ENCODE measurements at places on chromosomes 7 and 10.

DNA sequence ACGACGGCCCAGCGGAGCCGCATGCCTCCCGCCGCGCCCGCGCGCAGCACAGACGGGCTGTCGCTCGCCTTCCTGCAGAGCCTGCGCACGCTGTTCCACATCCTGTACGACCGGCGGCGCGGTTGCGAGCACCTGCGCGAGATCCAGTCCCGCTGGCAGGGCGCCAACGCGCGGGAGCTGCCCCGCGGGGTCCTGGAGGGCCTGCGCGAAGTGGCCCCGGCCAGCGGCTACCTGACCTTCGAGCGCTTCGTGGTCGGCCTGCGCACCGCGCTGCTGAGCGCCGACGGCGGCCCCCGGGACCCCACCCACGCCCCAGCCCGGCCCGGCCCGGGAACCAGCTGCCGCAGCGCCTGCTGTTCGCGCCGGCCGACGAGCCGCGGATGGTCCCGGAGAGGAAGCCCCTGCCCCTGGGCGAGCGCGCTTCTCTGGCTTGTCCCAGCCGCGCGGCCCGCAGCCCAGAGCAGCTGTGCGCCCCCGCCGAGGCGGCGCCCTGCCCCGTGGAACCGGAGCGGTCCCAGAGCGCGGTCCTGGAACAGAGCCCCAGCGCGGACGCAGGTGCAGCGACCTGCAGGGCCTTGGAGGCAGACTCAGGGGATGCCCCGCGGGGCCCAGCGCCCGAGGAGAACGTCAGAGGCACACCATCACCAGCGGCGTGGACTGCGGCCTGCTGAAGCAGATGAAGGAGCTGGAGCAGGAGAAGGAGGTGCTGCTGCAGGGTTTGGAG is 25.3 kb upstream of the ZNF716 start:
- no peak overlapping the region for H3K4me3 ChIP-seq
- no peak overlapping the region for H3K27ac ChIP-seq
- H3K36me3 ChIP-seq = no peaks in the 10 kb centered on the region

DNA sequence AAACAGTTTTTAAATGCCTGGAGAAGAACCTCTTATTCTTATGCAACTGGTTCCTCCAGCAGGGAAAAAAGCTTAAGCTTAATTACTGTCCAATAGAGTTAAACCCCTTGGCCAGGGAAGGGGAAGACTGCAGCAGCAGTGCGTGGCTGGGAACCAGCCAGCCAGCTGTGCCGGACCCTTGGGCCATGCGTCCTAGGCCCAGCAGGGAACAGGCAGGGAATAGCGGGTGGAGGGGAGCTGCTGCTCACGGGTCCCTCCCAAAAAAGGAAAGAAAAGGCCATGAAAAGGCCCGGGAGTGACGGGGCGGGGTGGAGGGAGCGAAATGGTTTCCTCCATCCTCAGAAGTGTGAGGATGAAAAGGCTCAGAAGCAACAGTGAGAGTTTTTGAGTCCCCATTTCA is 35.2 kb upstream of the HECW1 start:
- no peak for DNase-seq
- H3K4me3 ChIP-seq = no peak overlapping the region
- H3K27me3 ChIP-seq = no peaks in the 10 kb centered on the region
- no peak overlapping the region for H3K27ac ChIP-seq

- no peak overlapping the region for H3K27ac ChIP-seq
- H3K4me1 ChIP-seq = peaks cover 5% of the 10 kb centered on the region
- H3K36me3 ChIP-seq = no peaks in the 10 kb centered on the region
Measured at GRCh38 chr10:91299999-91300575, 79.6 kb downstream of the PCGF5 start.

DNA sequence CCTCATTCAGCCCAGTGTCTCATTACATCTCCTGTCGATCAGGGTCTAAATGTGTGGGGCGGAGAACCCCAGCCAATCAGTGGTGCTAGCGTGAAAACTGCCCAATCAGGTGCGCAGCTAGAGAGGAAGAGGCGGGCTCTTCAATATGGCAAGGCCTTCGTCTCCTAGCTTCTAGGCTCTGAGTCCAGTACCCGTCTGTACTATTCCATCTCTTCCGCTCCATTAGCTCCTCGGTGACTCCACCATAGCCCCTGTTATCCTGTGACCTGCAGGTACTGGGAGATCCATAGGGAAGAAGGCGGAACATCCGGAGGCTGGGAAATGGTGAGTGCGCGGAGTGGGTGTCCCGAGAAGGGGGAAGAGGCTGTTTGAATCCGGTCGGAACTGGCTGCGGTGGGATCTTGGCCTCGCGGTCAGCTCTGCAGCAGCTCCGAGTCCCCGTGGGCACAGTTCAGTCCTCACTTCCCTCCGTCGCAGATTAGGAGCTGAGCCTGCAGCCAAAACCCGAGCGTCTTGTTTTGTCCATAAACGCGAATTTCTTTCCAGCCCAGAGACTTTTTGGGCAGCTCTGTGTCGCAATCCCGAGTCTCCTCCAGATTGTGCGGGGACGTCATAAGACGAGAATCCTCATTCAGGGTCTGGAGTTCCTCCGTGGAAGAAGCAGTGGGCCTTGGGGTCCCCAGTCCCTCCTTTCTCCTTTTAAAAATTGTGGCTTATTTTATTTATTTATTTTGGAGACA is at the start of gene ZNF727:
Gene ZNF727 (plus strand): TSS at position 134 of the 740 bp plus-strand sequence. CDS start 188 bp downstream, at position 322.
- no peaks in the 10 kb centered on the region for H3K36me3 ChIP-seq
- no peak within 1 kb of the TSS for H3K27ac ChIP-seq
- H3K4me1 ChIP-seq = no peaks in the 10 kb centered on the region
- no peaks in the 10 kb centered on the region for H3K27me3 ChIP-seq

DNA sequence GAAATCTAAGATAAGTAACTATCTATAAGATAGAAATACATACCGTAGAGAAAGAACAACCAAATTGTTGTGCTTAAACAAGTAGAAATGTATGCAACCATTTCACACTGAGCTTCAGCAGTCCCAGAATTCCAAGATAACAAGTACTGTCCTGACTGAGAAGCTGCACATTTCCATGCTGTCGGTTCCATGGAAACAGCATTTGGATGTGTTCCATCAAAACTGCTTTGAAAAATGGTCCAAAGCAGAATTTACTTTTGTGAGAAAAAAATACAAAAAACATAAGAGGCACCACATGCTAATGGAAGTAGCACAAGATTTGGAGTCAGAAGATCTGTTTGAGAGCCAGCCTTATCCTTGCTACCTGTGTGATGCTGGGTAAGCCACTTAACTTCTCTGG is 92.6 kb downstream of the MTERF1 start:
- H3K27ac ChIP-seq = no peak overlapping the region
- H3K4me3 ChIP-seq = no peak overlapping the region
- H3K36me3 ChIP-seq = no peaks in the 10 kb centered on the region
- no peaks in the 10 kb centered on the region for H3K27me3 ChIP-seq
- no peaks in the 10 kb centered on the region for H3K4me1 ChIP-seq
